ENCODE measurements at places on chromosomes 11 and 22.
A peak's percentile ranks its signal among the peaks of the same experiment; 100 is the strongest.

GRCh38 chr11:68031144-68031464 lies 623 bp downstream of the NDUFS8 start:
- DNase-seq = no peak

GRCh38 chr22:30282616-30283046 lies 6.7 kb downstream of the CASTOR1 start:
- DNase-seq = no peak

GRCh38 chr22:21940521-21940920 lies 12.1 kb downstream of the PPM1F start:
- DNase-seq = no peak

DNA sequence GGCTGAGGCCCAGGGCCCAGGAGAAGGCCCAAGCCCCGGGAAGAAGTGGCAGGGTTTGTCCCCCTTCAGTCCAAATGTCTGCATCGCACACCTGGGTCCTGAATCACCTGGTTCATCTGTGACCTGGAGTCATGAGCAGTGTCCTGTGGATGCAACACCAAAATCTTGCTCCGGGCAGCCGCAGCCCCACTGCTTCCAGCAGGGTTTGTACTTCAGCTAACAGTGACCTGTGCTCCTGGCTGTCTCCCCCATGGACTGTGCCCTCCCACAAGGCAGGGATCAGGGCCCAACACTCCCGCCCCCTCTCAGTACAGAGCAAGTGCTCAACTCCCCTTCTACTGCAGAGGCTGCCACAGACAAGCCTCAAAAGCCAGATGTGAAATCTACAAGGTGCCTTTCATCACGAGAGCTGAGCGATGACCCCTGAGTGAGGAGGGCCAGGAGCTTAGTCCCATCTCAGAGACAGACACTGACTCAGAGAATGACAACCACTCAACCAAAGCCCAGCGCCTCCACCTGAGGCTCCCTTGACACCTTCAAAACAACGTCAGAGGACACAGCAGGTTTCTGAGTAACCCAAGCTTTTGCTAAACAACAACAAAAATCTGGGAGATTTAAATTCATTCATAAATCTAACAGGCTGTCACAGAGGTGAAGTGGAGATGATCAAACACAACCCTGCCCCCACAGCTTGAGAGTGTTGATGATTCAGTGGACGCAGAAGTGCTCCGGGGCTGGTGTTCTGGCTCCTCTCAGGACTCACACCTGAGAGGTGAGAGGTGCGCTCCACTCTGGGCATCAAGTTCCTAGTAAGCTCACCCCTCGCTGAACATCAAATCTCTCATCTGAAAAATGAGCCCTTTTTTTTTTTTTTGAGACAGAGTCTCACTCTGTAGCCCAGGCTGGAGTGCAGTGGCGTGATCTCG lies 3.4 kb downstream of the KIAA0930 start:
- DNase-seq = no peak

DNA sequence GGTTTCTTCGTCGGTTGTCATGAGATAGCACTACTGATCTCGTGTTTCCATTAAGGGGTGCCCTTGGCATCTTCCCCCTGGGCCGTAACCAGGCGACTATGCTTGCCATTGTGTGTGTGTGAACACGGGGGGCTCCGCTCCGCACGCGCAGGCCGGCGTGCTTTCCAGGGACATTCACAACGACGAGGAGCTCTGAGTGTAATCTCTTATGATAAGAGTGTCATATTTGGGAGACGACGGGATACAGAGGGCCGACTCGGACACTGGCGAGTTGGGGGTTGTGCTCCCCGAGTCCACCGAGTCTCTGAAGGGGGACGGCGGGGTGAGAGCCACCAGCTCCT lies 170.9 kb upstream of the CTSC start:
- DNase-seq = no peak

DNA sequence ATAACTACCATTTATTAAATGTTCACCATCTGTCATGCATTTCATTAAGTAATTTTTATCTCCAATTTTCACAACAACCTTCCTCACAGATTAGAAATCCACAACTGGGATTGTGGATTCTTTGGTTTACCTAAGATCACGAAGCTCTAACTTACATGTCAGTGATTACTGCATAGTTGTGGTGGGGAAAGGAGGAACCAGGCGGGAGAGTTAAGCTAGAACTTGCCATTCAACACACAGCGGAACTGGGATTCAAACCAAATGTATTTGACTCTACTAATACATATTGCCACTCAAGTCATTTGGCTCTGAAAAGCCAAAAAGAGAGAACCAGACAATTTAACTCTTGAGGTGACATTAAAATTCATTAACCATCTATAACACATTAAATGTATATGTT lies 10.4 kb upstream of the LAYN start:
- no peak for DNase-seq

- peak; percentile 10 for DNase-seq
These were observed 37.4 kb downstream of the PRR5L start for GRCh38 chr11:36333468-36333867.

- DNase-seq = no peak
These were observed 6.0 kb upstream of the CDKN1C start for GRCh38 chr11:2891326-2892214.

GRCh38 chr11:12802418-12803085 lies 128.3 kb downstream of the TEAD1 start:
- DNase-seq = no peak

DNA sequence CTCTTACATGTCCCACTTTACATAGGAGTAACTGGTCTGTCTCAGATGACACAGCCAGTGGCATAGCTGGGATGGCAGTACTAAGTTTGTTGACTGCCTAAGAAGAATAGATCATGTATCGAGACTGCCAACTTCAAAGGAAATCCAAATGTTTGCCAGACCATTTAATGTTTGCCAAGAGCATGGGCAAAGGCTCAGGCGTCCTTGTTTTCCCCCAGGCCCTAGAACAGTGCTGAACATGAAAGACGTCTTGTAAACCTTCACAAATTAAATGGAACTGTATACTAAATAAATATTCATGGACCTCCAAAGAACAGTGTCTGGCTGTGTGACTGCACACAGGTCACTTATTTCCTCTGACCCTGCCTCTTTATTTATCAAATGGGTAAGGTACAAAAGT lies 234.7 kb upstream of the CCDC90B start:
- no peak for DNase-seq

GRCh38 chr11:34641456-34641855 lies 20.6 kb downstream of the EHF start:
- DNase-seq = no peak

DNA sequence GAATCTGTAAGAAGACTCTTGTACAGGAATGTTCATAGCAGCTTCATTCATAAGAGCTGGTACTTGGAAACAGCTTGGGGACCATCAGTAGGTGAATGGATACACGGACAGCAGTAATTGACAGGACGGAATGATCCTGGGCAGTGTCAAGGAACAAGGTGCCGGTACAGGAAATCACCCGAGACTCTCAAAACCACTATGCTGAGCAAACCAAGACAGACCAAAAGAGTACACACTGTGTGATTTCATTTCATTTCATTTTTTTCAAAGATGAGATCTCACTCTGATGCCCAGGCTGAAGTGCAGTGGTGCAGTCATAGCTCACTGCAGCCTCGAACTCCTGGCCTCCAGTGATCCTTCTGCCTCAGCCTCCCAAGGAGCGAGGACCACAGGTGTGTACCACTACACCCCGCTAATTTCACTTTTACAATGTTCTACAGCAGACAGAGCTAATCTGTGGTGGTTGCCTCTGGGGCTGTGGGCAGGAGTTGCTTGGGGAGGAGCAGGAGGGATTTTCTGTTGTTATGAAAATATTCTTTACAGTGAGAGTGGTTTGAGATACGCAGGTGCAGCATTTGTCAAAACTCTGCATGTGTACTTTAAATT lies 15.6 kb downstream of the PARVB start:
- DNase-seq = no peak

- DNase-seq = no peak
These were observed 24.0 kb downstream of the TCP11L1 start for GRCh38 chr11:33063326-33063881.

DNA sequence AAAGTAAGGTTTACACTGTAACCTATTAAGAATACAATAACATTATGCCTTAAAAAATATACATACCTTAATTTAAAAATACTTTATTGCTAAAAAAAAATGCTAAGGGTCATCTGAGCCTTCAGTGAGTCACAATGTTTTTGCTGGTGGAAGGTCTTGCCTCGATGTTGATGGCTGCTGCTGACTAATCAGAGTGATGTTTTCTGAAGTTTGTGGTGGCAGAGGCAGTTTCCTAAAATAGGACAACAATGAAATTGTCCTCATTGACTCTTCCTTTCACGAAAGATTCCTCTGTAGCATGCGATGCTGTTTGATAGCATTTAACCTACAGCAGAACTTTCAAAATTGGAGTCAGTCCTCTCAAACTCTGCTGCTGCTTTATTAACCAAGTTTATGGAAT lies 97.6 kb downstream of the FAT3 start:
- peak; percentile 27 for DNase-seq

DNA sequence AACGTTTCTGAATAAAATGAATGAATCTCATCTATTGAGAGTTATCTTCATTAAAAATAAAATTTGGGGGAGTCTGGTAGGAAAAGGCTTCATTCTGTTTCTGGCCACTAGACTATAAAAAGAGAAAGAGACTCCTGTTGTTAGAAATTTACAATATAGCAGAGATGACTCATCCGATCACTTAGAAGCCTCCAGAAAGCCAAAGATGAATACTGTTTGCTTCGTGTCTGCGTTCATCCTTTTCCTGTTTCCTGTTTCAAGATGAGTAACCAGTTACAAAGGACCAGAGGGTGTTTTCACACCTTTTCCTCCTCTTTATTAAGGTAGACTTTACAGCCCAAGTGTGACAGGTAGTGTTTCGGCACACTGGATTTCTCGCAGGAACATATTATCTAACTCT lies 1120.7 kb downstream of the LRRC4C start:
- DNase-seq = peak; percentile 20

DNA sequence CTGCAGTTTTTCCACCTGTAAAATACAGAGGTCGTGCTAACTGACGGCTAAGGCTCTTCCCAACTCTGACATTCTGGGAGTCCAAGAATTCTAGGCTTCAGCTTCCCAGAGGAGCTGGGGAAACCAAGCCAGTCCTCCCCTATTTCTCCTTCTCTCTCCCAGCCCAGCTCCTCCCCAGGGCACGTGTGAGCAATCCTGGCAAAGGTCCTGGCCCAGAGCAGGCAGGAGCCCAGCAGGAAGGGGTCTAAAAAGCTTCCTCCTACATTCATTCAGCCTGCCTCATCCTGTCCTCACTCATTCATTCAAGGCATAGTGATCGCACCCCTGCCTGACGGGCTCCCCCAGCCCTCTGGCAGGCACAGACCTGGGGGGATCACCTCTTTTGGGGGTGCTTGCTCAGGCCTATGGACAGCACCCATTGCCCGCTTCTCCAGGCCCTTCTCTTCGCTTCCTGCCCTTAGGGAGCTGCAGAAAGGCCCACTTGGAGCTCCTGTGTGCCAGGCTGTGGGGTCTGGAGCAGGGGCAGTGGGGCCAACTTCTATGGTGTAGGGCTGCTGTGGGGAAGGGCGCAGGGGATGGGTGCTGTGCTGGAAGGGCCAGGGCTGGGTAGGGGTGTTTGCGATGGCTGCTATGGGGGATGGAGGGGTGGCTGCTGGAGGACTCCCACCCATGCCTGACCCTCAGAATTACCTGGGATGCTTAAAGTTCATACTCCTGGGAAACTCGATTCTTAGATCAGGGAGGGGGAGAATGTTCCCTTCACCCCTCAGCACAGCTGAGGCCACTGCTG lies 9.8 kb downstream of the KCNC1 start:
- DNase-seq = no peak

- DNase-seq = no peak
These were observed 6.2 kb downstream of the CEP57 start for GRCh38 chr11:95796501-95796900.

GRCh38 chr11:102929972-102930371 lies 25.6 kb downstream of the MMP13 start:
- no peak for DNase-seq

- DNase-seq = no peak
These were observed 100.9 kb downstream of the SYN3 start for GRCh38 chr22:32957200-32957803.

DNA sequence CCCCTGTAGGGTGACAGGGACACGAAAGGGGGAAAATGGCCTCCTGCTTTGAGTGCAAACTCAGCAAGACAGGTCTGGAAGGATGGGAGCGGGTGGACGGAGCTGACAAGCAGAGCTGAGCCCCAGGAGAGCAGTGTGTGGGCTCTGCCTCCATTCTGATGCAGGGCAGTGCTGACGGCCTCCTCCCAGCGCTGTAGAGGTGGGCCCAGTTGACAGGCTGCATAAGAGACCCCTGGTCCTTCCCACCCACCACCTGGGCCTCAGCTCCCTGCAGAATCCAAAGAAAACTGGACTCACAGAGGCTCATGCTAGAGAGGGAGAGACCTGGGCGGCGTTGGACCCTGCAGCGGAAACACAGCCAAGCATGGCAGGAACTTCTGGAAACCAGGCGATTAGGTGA lies 1113.4 kb downstream of the BRD1 start:
- DNase-seq = no peak

DNA sequence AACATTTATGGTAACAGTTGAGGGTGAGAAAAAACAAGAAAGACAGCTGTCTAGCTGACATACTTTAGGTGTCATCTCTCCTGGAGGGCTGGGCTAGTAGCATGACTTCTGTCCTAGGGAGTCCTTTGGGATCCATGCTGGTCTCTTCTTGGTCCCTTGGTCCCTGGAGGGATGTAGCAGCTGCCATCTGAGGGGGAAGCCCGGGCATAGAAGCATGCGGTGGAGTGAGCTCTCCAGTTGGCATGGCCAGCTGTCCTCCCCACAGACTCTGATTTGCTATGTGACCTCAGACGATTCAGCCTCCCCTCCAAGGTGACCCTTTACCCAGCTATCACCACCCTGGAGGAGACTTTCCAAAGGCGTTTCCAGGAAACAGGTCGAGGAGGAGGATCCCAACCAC lies 28.7 kb downstream of the POU2F3 start:
- DNase-seq = no peak

DNA sequence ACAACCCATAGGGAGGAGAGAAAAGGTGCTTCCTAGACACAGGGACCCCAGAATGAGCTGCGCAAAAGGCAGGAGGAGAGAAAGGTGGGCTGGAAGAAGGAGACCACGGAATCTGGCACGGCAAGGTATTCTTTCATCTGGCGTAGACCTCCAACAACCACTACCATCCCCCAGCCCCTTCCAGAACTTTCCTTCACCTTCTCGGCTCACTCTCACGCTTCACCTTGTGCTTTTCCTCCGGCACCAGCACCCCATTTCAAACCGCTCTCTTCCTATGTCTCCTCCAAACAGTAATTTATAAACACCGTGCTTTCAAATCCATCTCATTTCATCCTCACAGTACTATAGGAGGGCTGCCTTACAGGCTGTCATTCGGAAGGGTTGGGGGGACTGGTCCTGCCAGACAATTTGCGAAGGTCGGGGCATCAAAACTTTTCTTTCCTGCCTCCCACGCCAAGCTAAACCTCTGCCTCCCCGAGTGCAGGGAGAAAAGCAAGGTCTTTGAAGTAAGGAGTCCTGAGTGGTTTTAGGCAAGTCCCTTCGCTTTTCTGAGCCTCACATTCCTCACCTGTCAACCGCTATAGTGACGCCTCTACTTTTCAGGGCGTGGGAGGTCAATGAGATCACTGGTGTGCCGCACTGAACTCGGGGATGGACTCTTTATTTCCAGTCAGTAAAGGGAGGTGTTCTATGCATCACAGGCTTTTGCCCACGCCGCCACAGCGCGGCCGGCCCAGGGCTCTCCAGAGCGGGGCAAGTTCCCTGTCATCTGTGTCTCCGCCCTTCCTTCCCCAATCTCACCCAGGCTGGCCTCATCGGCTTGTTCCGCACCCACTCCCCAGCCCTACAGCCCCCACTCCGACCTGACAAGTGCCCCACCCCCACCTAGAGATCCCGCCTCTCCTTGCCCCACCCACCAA lies 800 bp downstream of the KCTD21 start:
- no peak for DNase-seq

GRCh38 chr11:79902493-79902892 lies 461.7 kb upstream of the TENM4 start:
- DNase-seq = no peak
